ENCODE measurements at places on chromosomes 16 and 17.

- DNase-seq, result peak; percentile 94
Measured at GRCh38 chr16:70428178-70428998, 10.5 kb downstream of the ST3GAL2 start.

DNA sequence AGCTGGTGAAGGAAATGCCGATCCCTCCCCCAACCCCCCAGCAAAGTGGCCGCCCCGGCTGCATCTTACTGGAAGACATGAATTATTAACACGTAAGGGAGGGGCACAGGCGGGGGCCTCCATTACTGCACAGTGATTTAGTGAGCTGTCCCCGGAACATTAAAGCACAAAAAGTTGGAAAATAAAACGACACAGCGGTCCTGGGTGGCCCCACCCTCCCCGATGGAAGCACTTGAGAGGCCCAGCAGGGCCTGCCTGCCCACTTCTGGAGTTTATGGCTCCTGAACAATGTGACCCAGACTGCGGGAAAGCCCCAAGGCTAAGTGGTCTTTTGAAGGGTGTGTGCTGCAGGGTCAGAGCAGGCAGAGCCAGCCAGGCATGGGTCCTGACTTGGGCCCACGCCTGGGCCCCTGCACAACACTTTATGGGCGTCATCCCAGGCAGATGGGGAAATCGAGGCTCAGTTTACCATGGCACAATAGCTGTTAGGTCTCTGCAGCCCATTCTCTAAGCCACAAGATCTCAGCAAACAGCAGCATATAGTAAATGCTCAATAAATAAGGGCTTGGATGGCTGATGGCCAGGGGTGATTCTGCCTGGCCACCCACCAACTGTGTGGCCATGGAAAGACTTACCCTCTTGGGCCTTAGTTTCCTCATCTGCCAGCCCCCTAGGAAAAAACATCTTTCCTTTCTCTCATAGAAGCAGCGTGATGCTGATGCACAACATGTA, 22.8 kb downstream of the CCDC102A start:
- DNase-seq, result peak; percentile 23

- no peak for DNase-seq
Measured at GRCh38 chr17:76130473-76130872, 10.6 kb downstream of the FOXJ1 start.

DNA sequence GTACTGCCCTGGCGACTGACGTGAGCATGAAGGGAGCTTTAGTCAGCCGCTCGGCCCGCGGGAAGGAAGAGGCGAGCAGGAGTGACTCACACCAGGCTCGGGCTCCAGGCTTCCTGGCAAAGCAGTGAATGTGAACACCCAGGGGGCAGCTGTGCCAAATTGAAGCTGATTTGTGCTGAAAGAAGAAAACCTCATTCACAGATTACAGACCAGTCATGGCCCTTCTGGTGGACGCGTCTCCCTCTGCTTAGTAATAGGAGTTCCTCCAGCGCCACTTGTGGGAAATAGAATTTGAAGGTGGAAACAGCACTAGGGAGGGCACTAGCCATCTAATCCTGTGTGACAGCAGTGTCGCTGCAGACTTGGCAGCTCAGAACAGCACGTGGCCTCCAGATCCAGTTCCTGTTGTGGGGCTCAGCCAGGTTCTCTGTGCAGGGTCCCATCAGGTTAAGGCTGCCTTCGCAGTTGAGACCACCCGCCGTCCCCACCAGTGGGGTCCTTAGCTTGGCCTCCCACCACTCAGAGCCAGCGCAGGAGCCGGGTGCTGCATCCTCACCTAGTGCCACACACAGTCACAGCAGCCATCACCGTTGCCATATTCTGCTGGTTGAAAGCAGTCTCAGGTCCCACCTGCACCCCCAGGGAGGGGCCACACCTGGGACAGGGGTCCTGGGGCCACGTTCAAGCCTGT, 164.5 kb upstream of the CHMP6 start:
- DNase-seq, result peak; percentile 92

DNA sequence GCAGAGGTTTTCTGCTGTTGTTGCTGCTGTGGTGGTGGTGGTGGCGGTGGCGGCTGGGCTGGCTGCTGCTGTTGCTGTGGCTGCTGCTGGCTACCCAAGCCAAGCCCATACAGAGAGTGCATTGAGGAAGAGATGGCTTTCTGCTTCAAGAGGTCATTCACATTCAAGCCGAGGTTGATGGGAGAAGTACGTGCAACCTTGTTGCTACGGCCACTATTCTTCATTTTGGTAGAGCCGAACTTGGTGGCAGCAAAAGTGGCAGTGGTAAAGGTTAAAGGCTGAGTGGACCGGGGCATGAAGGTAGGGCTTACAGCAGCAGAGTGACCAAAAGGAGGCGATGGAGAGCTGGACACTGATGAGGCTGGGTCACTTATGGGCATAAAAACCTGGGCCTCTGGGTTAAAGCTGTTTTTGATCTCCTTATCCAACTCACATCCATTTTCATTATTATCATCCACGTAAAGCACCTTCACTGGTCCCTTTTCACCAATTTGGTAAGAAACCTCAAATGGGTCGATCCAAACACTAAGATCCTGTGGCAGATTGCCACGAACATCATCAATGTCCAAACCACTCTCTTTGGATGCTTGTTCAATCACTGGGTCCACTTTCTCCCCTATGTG, 2.8 kb downstream of the TOB1 start:
- DNase-seq, result no peak

GRCh38 chr16:2690852-2691251, 8.5 kb downstream of the KCTD5 start:
- no peak for DNase-seq

DNA sequence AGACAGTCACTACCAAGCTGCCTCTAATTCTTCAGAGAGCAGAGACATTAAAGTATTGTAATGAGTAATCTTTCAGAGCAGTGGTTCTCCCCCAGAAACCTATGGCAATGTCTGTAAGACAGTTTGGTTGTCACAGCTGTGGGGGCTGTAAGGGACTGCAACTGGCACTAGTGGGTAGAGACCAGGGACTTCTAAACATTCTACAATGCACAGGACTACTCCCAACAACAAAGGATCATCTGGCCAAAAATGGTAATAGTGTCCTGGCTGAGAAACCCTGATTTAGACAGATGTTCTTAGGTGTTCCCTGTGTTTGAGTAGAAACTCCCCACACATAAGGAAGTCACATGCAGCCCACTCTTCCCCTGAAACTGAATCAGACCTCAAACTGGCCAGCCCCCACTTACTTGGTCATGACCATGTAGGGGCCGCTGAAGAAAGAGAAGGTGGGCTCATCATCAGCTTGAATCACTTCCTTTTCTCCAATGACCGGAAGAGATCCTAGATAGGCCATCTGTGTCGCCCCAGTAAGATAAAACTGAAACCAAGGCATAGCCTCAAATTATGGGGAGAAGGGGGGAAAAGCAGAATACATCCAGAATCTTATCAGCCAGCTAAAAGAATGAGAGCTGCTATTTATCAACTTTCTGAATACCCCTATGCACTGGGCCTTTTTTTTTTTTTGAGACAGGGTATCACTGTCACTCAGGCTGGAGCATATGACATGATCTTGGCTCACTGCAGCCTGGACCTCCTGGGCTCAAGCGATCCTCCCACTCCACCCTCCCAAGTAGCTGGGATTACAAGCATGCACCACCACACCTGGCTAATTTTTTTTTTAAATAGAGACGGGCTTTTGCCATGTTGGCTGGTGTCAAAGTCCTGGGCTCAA, 75.8 kb downstream of the TEX14 start:
- DNase-seq, result no peak

GRCh38 chr16:12323007-12323758, 346.6 kb downstream of the SNX29 start:
- DNase-seq, result no peak

DNA sequence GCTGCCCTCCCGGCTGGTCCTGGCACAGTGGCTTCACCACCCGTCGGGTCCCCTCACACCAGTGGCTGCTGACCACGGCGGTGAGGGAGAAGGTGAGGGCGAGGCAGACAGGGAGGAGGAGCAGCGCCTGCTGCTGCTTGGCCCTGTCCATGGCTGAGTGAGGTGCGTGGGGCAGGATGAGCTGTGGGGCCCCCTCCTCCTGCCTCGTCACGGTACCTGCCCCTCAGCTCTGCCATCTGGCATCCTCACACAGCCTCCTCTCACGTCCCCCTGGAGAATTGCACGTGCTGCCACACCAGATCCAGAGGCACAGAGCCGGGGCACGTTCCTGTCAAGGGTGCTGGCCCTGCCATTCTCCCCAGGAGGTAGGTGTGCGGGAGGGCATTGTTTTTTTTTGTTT, at the start of gene GSG1L2:
Gene GSG1L2 (minus strand): TSS at position 159 of the 400 bp plus-strand sequence. CDS start 8 bp downstream, at position 151.
- no peak for DNase-seq

DNA sequence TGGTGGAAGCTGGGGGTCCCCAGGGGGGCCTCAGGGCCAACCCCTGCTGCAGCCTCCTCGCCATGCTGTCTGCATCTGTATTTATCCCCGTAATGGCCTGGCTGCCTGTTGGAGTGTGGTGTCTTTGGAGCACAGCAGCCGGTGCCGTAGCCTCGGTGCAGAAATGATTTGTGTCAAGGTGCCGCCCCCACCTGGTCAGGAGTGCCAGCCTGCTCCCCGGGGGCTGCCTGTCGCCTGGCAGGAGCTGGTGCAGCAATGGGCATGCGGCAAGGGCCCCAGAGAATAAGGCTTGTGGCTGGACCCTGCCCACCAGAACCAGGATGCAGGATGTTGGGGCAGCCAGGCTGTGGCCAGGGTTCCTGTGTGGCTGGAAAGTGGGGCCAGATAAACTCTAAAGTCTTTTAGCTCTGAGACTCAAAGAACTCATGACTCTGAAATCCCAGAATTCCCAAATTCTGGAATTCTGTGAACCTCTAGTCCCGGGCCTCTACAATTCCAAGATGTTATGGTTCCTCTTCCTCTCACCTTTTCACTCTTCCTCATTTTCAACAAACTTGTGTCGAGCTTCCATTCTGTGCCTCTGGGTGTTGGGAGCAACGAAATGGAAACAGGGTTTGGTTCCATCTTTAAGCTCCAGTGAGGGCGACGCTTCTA, 5.9 kb downstream of the CPNE2 start:
- DNase-seq, result no peak

DNA sequence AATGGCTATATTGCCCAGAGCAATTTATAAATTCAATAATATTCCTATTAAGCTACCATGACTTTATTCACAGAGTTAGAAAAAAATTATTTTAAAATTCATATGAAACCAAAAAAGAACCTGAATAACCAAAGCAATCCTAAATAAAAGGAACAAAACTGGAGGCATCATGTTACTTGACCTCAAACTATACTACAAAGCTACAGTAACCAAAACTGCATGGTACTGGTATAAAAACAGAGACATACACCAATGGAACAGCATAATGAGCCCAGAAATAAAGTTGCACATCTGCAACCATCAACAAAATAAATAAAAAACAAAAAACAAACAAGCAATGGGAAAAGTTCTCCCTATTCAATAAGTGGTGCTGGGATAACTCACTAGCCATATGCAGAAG, 203.2 kb downstream of the RGS9 start:
- no peak for DNase-seq

DNA sequence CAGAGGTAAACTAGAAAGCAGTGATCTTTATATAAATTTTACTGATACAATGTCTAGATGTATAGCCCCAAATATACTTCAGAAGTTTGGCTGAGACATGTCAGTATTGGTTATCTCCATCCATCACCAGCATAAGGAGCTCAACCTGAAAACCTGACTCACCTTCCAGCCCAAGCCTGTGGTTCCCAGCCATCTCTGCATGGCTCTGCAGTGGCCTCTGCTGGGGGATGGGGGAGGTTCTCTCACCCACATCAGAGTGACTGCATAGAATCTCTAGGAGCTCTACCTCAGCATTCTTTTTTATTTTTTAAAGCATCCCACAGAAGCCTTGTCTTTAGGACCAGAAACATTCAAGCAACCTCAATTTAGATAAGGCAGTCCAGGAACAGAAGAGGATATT, 27.3 kb downstream of the USP7 start:
- peak; percentile 52 for DNase-seq

- peak; percentile 78 for DNase-seq
Measured at GRCh38 chr17:58006560-58006923, 504 bp downstream of the SRSF1 start.

DNA sequence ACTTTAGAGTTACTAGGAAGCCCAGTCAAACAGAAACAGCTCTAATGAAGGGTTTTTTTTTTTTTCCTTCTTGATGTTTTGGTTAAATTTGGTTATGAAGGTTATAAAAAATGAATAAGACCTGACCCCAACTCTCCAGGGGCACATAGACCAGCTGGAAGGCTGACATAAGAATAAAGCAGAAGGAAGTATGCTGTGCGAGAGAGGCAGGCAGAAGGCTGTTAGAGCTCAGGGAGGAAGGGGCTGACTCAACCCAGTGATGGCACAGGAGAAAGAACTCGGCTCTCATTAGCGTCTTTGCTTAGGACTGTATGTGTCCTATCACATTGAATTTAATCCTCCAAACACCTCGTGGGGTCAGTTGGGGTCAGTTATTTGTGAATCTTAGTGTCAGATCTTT, 474.6 kb downstream of the PMP22 start:
- DNase-seq, result peak; percentile 86

DNA sequence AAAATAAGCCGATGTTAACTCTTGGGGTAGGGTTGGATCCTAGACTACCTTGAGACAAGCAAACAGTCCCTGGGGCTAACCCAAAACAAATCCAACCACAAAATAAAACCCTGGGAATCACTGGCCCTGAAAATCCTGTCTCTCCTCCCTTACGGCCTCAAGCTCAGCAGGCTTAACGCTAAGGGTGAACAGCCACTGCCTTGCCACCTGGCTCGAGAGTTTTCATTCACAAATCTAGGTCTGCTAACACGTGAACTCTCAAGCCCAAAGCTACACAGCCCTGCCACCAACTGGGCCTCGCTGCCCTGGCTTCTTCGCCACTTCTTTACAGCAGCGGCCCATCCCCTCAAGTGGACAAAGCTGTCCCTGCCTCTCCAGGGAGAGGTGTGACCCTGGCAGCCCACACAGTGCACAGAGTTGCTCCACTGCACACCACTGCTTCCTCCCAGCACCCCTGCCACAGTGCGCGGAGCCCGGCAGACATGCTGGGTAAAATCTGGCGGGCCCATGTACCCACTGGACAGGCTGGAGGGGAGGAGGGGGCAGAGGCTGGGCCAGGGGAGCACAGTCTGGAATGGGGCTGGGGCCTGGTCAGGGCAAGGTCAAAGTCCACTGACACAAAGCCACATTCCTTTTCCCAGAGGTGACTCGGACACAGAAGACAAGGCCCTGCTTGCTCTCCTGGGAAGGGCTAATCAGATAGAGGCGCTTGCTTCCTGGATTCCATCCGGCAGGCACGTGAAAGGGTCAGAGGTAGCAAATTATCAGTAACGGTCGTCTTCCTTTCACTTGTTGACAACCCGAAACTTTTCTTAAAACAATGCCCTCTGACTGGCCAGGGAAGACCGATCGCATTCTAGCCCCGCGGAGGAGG, 996 bp downstream of the PCYT2 start:
- no peak for DNase-seq

- DNase-seq, result no peak
Measured at GRCh38 chr17:47057830-47058229, 78.8 kb upstream of the RPRML start.

- no peak for DNase-seq
Measured at GRCh38 chr17:4849011-4849536, 15.9 kb downstream of the MINK1 start.

All from fibroblast of upper back skin (primary cell).